ENCODE measurements at places on chromosomes 12 and 14.

DNA sequence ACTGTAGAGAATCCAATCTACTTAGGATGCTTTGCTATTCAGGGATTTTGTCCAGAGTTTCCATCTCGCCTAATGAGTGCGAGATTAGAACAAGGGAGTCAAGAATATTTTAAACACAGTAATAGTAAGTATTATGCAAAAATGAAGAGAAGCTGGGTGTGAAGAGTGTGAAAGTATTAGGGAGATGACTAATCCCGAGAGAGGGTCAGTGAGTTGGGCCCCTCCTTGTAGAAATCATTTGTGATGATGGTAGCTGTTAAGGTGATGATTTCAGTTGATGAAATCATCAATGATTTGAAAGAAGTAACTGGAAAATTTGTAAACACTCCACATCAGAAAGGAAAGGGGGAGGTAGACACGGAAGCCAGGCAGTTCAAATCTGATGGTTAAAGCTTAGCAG, 478.9 kb upstream of the MGAT4C start:
- no peak for DNase-seq

- no peak for DNase-seq
Observed at GRCh38 chr12:65327207-65328076, 49.0 kb downstream of the MSRB3 start.

DNA sequence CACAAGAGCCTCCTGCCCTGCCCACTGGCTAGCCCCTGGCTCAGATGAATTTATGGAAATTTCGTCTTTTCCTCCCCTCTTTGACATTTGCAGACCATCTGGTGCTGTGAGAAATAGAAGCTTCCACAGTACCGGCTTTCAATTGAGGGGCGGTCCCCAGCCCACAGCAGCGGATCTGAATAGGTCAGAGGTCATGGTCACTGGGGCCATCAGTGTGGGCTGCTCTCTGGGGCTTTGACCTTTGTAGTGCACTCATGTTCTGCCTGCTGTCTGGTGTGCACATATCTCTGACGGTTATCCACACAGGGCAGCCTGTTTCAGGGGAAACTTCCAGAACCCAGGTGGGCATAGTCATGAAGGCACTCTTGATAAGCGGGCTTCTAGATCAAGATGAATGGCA, 2.5 kb upstream of the RFLNA start:
- DNase-seq: no peak

DNA sequence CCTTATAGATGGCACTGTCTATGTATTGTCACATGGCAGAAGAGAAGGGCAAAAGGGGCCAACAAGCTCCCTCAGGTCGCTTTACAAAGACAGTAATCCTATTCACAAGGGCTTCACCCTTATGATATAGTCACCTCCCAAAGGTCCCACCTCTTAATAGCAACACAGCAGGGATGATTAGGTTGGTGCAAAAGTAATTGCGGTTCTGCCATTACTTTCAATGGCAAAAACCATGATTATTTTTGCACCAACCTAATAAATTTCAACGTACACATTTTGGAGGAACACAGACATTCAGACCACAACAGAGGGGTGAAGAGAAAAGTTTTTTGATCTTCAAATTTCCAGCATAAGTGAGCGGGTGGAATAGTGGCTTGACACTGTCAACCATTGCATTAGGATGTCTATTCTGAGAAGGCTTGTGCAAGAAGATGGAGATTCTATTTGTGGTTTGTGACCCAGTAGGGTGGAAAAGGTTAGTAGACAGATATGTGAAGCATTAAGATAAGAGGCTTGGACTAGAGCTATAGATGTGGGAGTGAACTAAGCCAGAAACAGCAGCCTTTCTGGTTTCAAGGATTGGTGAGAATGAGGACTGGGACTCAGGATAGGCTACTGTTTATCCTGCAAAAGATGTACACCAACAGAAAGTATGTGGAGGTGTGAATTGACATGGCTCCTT, 75.5 kb upstream of the CPSF6 start:
- DNase-seq: no peak

- DNase-seq: no peak
Observed at GRCh38 chr12:30251546-30251945, 444.1 kb downstream of the IPO8 start.

Data from D721Med (cell line).